LNCaP clone FGC (cell line): ENCODE measurements at places on chromosomes 13 and 19.

DNA sequence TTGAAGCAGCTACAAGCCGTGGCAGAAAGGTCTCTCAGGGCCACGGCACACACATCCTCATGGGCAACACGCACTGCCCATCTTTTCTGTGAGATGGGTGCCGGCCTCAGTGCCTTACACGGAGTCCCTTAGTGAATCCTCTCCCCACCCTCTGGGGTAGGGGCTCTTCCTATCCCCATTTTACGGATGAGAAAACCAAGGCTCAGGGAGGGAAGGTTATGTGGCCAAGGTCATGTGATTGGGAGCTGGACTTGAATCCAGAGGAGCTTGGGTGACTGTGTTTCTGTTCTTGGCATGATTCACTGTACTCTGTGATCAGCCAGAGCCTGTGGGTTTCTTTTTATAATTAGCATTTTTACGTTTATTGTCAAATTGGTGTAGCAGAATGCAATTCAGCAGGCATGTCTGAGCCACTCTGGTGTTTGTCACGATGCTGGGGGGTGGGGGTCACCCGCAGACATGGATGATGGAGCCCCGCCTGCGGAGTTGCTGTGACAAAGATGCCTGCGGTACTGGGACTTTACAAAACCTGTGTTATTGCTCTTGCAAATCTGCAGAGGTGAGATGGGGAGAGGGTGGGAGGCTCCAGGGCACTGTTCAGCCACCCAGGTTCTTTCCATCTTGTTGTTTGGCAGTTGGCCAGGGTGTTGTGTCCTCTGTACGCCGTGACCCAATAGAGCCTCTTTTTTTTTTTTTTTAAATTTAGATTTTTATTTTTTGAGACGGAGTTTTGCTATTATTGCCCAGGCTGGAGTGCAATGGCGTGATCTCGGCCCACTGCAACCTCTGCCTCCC, 4.5 kb downstream of the SCN1B start:
- DNase-seq, result no peak

GRCh38 chr13:43299374-43299773, 276.0 kb downstream of the DNAJC15 start:
- DNase-seq, result no peak

DNA sequence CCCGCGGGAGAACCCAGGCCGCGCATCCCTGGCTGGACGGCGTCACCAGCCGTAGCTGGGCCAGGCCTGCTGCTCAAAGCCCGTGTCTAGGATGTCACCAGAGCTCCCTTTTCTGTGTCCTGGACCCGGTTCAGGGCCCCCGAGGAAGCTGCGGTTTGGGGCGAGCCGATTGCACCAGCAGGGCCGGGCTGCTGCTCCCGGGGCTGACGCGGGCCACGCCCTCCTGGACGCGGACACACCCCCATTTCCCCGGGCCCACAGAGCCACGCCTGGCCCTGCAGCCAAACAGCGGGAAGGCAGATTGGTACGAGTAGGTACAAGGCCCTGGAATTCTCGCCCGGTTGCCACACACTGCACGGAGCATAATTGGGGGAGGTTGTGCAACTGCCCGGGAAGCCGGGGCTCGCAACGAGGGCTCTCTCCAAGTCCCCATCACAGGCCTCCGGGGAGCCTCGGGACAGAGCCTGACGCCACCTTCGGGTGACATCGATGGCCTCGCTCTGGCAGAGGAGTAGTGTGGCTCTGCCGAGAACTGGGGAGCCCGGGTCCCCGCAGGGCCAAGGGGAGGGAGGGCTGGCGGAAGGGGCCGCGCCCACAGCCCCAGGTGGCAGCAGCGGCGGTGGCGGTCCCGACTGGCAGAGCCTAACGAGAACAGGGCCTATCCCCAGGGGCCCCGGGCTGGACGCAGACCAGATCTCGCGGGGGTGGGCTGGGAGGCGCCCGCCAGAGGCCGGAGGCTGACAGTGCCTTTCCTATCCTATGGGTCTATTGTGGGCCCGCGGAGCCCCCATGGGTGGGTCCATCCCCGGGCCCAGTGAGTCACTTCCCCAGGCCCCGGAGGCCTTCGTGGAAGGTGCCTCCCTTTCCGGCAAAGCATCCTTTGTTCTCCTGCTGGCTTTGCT, 23.5 kb downstream of the KCTD15 start:
- DNase-seq, result no peak

DNA sequence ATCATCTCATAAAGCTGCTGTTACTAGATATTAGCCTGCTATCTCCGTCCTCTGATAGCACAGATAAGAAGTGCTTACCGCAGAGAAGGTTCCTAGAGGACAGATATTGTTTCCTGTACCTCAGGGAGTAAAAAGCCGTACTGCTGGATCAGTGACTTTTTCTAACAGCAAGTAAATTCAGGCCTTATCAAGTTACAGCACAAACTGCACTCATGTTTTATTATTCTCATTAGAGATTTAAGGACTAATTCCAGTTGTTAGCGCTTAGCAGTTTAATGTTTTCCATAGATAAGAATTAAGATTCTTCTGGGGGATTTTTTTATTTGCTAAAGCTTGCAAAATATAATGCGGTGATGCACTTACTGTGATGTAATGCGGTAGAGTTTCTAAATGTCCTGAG, 119.0 kb upstream of the OBI1 start:
- DNase-seq, result no peak

DNA sequence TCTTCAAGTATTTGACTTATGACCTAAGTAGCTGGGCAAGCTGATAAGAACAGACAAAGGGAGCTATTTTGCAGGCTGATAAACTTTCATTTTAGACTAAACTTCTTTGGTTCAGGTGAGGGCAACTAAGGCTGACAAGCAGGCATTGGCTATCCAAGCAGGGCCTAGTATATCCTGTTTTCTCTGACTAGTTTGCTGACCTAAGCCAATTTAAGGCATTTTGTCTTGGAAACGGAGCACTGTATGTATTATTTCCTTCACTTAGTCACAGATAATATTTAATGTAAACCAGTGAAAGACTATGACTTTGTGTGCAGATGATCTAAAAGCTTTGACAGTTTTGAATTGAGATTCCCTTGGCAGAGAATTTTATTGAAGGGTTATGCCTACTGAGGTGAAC, 172.5 kb downstream of the POU4F1 start:
- no peak for DNase-seq

DNA sequence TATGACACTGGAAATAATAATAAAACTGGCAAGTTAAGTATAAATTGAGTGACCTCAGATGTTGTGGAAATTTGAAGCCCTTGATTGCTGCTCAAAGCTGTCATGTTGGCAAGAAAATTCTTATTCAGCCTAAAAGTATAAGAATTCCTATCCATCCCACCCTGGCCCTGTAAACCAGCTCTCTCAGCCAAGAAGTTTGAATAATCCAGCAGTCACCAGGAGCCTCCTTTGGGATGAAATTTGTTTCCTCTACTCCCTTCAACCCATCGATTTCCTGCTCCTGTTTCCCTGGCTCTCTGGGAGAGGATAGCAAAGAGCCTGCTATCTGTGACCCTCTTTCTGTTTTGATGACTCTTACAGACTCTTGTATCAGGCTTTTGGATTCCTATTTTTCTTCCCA, 169.3 kb downstream of the LHFPL6 start:
- no peak for DNase-seq

GRCh38 chr19:16248380-16249023, 50.8 kb downstream of the AP1M1 start:
- DNase-seq, result no peak

GRCh38 chr13:77056382-77056781, 29.4 kb upstream of the FBXL3 start:
- DNase-seq, result no peak

- no peak for DNase-seq
Observed at GRCh38 chr13:48542581-48543341, 9.9 kb upstream of the RCBTB2 start.

DNA sequence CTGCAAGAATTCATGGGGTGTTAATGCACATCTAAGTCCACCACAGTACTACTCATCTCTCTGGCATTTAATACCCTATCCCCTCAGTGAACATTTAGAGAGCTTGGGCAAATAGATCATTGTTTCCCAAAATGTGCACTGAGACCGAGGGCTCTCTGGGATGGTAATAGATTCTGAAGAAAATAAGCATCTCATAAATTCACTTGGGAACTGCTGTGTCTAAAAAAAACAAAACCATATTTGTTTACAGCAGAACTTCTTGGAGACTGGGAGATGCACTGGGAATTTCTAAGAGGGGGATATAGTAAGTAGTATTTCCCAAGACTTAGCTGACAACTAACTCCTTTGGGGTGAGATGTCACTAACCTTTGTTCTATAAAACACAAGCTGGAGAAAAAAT, 58.4 kb downstream of the ENOX1 start:
- DNase-seq, result no peak

GRCh38 chr13:53058065-53058679, 29.6 kb downstream of the OLFM4 start:
- no peak for DNase-seq

- no peak for DNase-seq
Observed at GRCh38 chr19:31725051-31725450, 375.8 kb upstream of the TSHZ3 start.

DNA sequence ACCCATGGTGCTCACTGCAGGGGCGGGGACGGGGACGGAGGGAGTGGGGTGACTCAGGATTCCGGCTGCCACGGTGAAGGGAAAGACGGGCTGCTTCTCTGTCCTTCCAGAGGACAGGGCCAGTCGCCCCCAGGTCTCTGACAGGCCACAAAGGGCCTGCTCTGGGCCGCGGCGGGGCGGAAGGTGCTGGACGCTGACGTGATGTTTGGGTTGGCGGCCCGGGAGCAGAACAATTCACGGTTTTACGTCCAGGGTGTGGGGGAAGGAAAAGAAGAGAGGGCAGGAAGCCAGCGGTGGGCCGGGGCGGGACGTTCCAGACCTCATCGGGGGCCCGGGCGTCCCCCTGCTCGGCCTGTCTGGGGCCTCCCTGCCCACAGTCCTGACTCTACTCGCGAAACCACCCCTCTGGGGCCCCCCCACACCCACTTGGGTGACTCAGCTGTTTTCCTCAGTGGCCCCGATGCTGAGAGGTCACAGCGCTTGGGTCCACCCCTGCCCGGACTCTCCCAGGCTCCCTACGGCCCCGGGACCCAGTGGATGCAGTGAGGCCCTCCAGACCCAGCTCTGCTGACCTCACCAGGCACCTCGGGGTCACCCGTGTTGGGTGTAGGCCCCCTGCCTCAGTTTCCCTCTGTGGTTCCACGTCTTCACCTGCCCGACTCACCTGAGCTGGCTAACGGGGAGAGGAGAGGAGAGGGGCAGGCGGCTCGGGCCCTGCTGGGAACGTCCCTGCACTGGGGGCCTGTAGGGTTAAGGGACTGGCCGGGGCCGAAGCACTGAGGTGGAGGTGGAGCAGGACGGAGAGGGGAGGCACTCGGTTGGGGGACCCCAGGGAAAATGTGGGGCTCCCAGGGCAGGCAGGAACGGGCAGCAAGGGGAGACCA, 29.2 kb downstream of the PIP5K1C start:
- DNase-seq, result no peak

DNA sequence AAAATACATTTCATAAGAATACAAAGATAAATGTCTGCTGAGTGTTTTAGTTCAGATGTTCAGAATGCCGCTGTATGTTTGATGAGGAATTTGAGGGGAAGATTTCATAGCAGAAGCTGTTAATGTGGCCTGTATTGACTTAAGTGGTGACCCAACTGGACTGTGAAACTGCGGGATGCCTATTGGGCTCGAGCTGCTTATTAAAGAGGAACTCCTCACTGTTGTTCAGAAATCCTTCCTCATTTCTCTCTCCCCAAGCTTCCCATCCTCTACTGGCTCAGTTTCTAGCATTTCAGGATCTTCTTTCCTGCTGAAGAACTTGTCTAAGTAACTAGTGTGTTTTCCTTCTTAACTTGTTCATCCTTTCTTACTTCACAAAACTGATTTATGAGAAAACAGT, 20.4 kb downstream of the DGKH start:
- no peak for DNase-seq

- DNase-seq, result peak; percentile 47
Observed at GRCh38 chr19:47190167-47190727, 40.8 kb downstream of the BBC3 start.

DNA sequence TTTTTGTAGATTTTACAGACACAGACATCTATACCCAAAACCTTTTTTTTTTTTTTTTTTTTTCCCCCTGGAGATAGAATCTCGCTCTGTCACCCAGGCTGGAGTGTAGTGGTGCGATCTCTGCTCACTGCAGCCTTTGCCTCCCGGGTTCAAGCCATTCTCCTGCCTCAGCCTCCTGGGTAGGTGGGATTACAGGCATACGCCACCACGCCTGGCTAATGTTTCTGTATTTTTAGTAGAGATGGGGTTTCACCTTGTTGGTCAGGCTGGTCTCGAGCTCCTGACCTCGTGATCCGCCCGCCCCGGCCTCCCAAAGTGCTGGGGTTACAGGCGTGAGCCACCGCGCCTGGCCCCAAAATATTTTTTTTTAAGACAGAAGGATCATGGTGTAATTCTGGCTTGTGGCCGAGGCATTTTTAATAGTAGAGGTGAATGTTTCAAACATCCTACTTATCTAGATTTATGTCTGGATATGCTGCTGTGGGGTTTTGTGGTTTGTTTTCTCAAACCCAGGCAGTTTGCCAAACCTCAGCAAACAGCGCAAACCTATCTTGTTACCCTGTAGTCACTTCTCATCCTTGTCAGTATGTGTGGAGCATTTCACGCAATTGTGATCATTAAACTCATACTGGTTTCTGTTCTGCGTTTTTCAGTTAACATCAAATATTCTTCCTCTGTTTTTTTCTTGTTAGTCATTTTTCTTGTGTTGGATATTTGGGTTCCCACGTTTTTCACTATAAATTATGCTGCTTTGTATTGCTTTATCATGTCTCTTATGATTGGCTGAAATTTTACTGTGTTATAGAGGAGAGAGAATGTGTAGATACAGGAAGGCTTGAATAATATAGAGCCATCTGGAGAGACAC, 36.2 kb upstream of the GARRE1 start:
- peak; percentile 91 for DNase-seq

DNA sequence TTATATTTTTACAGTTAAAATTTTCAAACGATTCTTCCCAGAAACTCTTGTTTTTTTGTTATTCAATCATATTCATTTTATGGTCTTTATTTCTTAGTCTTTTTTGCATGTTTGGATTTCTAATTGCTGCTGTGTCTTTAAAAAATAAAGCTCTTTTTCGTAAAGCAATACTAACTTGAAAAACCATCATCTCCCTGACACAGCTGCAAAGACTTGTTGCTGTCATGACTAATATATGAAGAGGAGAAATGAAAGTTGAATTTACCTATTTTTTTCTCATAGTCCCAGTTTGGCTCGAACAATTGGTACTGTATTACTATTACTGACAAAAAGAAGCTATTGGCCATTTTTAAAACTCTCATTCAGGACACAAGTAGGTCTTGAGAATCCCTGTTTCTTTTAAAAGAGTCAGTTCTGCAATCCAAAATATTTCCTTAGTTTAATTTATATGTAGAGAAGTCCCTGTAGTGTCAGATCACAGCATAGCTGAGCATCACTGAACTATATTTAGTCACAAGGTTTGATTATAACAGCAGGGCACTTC, 12.1 kb upstream of the SPART start:
- DNase-seq, result no peak
